ENCODE measurements at places on chromosomes 1 and 21. TPM values are rescaled to one million over a fixed set of nuclear protein-coding genes. Genes with fewer than 3 reads are reported as not detected.
A peak's percentile ranks its signal among the peaks of the same experiment; 100 is the strongest.

KRTAP12-2 gene
- not detected for total RNA-seq

MECR gene
- 30.1 TPM for total RNA-seq

GORAB gene
- total RNA-seq = 7.7 TPM

TEX38 gene
- total RNA-seq = not detected

EYA3 gene
- 29.7 TPM for total RNA-seq

LRRC71 gene
- 1.2 TPM for total RNA-seq

CSDE1 gene
- total RNA-seq = 486 TPM

IFNLR1 gene
- total RNA-seq = not detected

ORC1 gene
- 11.0 TPM for total RNA-seq

FAM131C gene
- total RNA-seq = 0.44 TPM

- H3K4me1 ChIP-seq = peaks cover 71% of the 10 kb centered on the region
- H3K27me3 ChIP-seq = no peaks in the 10 kb centered on the region
- no peak for DNase-seq
- H3K36me3 ChIP-seq = no peaks in the 10 kb centered on the region
- H3K4me3 ChIP-seq = no peak overlapping the region
Measured at GRCh38 chr1:26701995-26702679, 6.3 kb downstream of the ARID1A start.

GRCh38 chr1:107593501-107594209 is 371.3 kb downstream of the VAV3 start:
- H3K4me3 ChIP-seq = no peak overlapping the region
- no peaks in the 10 kb centered on the region for H3K36me3 ChIP-seq
- no peaks in the 10 kb centered on the region for H3K27me3 ChIP-seq
- H3K27ac ChIP-seq = no peak overlapping the region
- H3K4me1 ChIP-seq = no peaks in the 10 kb centered on the region

DNA sequence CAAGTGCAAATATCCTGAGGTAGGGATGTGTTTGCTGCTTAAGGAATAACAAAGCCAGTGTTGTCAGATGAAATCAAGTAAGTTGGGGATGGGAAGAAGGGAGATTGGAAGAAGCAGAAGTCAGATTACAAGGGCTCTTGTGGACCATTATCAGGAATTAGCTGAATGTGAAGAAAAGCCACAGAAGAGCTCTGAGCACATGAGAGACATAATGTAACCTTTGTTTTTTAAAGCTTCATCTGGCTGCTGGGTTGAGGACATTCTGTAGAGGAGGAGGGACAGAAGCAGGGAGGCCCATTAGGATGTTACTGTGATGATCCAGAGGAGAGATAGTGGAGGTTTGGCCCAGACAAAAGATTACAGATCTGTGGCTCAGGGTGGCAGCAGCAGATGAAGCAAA is 111.7 kb downstream of the DUSP10 start:
- H3K27ac ChIP-seq = no peak overlapping the region
- no peaks in the 10 kb centered on the region for H3K36me3 ChIP-seq
- DNase-seq = no peak
- no peaks in the 10 kb centered on the region for H3K27me3 ChIP-seq

- H3K27me3 ChIP-seq = peaks cover 6% of the 10 kb centered on the region
- H3K36me3 ChIP-seq = no peaks in the 10 kb centered on the region
- DNase-seq = no peak
- no peak overlapping the region for H3K27ac ChIP-seq
- H3K4me1 ChIP-seq = peaks cover 11% of the 10 kb centered on the region
Measured at GRCh38 chr1:229035054-229035747, 235.7 kb upstream of the RAB4A start.

DNA sequence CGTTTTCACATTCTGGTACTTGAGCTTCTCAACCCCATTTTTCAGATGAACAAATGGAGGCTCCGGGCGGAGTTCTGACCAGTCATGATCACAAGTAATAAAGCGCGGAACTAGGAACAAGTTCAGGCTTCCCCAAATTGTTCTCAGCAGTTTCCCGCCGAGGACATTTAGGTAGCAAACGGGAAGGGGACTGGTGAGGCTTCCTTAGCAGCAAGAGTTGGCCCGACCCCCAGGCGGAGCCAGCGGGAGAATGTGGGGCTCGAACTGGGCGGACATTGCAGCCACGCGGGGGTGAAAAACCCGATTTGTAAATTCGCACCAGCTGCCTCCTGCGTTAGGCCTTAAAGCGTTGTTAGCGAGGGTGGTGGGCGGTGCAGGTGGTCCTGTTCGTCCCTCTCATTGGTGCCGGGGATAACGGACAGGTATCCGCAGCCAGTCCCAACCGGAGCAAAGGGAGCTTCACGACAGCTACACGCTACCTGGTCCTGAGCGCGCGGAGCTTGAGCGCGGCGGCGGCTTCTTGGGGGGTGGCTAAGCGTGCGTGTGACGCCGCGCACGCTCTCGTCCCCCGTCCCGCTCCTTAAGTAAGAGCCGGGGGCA is 15.3 kb downstream of the SEMA6C start:
- H3K36me3 ChIP-seq = no peaks in the 10 kb centered on the region
- peaks cover 6% of the 10 kb centered on the region for H3K4me1 ChIP-seq
- no peaks in the 10 kb centered on the region for H3K27me3 ChIP-seq
- peak; percentile 81 for DNase-seq
- no peak overlapping the region for H3K4me3 ChIP-seq
- H3K27ac ChIP-seq = no peak overlapping the region

DNA sequence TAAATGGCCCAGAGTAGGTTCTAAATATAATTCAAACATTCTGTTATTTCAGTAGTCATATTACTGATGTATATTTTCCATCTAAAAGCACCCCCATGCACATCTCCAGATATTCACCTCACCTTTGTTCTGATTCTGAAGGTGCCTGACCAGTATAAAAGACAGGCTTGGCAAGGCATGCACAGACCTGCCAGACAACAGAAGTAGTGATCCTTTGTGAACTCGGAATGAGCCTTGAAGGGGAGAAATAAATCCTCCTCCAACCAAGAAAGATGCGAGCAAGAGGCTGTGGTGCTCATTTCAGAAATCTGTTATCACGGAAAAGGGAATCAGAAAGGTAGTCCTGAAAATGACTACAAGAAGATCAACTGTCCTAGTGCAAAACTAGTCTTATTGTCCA is 287.3 kb downstream of the VAV3 start:
- H3K4me3 ChIP-seq = no peak overlapping the region
- H3K27me3 ChIP-seq = no peaks in the 10 kb centered on the region
- H3K36me3 ChIP-seq = no peaks in the 10 kb centered on the region
- no peak overlapping the region for H3K27ac ChIP-seq

GRCh38 chr1:24864370-24864777 is 65.7 kb downstream of the RUNX3 start:
- peak; percentile 67 for DNase-seq
- H3K27ac ChIP-seq = no peak overlapping the region
- H3K27me3 ChIP-seq = no peaks in the 10 kb centered on the region
- no peak overlapping the region for H3K4me3 ChIP-seq
- peaks cover 5% of the 10 kb centered on the region for H3K4me1 ChIP-seq
- no peaks in the 10 kb centered on the region for H3K36me3 ChIP-seq

DNA sequence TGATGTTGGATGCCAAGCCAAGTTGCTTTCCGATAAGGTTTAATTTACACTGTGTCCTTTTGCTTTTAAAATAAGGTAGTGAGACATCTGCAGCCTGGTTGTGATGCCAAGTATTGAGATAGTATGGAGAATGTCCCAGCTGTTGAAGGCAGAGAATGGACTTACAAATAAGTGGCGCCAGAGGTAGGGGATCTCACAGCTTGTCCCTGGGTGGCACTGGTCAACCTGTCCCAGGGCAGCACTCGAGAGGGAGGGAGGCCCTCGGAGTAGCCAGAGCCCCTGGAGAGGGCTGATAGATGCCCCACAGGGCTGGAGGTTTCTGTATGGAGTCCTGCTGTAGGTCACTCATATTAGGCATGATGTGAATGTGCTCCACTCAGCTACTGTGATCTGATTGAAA is 98.5 kb downstream of the GALNT2 start:
- peaks cover 13% of the 10 kb centered on the region for H3K4me1 ChIP-seq
- DNase-seq = no peak
- no peaks in the 10 kb centered on the region for H3K27me3 ChIP-seq
- H3K4me3 ChIP-seq = no peak overlapping the region

DNA sequence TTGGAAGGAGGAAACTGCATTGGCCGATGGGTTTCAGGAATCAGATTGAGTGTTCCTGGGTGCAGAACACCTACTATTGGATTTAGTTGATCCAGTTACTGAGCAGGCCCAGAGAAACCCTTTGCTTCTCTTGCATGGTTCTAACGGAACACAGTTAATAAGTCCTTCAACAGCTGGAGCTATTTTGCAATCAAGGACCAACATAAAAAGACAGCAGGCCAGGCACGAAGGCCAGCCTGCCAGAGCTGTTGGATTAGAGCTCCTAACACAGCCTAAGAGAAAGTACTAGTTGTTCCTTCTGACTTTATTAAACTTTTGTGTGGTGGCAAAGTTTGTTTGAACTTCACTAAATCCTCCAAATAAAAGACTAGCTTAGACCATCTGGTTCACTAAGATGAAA is 148.0 kb upstream of the LMO4 start:
- H3K27ac ChIP-seq = no peak overlapping the region
- no peak for DNase-seq
- no peaks in the 10 kb centered on the region for H3K4me1 ChIP-seq
- no peaks in the 10 kb centered on the region for H3K27me3 ChIP-seq

DNA sequence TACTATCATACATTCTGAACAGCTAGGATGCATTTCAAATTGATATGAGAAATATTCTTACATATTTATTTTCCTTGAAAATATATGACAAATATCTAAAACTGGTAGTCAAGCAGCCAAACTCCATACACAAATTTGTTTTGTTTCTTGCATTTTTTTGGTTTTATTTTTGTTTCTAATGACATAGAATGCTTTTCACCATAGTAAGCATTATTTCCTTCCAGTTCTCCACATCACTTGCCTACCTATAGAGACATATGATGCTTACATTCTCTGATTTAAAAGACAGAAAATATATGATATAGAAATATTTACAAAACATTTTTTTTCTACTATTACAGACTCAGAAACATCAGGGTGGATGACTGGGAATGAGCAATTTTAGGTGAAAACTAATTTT is 726.4 kb upstream of the ADGRL4 start:
- DNase-seq = no peak
- H3K4me3 ChIP-seq = no peak overlapping the region
- H3K36me3 ChIP-seq = no peaks in the 10 kb centered on the region
- no peak overlapping the region for H3K27ac ChIP-seq
- H3K27me3 ChIP-seq = no peaks in the 10 kb centered on the region

DNA sequence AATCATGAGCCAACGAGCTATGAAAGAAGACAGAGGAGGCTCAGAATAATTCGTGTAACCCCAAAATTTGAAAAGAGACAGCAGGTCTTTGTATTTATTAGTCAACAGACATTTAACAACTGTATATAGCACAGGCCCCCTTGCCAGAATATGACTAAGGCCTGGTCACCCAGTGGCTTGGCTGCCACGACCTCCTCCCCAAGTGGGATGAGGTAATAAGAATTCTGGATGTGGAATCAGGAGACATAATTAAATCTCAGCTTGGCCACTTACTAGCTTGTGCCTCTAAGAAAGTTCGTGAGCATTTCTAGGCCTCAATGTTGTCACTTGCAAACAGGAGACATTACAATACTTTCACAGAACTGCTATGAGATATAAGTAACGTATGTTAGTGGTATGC is 134.2 kb upstream of the TNFSF4 start:
- no peak overlapping the region for H3K4me3 ChIP-seq
- H3K27ac ChIP-seq = no peak overlapping the region
- H3K4me1 ChIP-seq = no peaks in the 10 kb centered on the region
- H3K27me3 ChIP-seq = no peaks in the 10 kb centered on the region
- no peaks in the 10 kb centered on the region for H3K36me3 ChIP-seq

DNA sequence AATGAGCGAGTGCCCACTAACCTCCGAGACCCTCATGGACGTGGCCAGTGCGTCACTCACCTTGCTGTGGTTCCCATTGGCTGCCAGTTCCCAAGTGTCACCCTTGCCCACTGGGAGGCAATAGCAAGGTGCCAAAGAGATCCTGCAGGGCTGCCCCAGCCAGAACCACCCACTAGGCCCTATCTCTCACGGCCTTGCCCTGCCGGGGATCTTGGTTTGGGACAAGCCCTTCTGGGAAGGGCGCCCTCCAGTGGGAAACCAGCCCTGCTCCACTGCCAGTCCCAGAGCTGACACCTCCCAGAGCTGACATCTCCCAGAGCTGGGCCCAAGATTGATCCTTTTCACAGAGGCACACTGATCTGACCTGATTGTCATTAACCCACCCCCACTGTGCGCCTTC is 2.1 kb upstream of the SELENON start:
- no peaks in the 10 kb centered on the region for H3K36me3 ChIP-seq
- H3K4me3 ChIP-seq = no peak overlapping the region
- no peak overlapping the region for H3K27ac ChIP-seq

GRCh38 chr1:75908717-75909152 is 23.5 kb downstream of the ASB17 start:
- peak; percentile 60 for DNase-seq
- H3K27me3 ChIP-seq = no peaks in the 10 kb centered on the region
- no peak overlapping the region for H3K4me3 ChIP-seq
- H3K27ac ChIP-seq = no peak overlapping the region
- no peaks in the 10 kb centered on the region for H3K36me3 ChIP-seq

DNA sequence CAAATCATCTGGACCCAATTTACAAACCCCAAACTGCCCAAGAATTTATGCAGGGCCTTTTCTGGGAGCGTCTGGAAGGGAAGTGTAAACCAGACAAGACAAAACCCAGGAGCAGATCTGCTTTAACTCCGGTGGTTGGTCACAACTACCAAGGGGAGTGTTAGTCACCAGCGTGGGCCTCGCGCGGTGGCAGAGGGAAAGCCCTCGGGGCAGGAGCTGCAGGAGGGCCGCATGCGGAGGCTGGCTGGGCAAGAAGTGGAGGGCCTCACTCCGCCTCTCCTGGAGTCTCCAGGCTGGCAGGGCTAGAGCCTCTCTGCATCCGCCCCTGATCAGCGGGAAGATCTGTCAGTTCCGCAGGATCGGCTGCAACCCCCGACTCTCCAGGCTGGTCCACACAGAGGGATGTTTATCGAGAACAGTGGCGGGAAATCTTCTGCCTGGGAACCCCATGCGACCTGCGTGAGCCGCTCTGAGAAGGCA is 2.0 kb downstream of the COL24A1 start:
- H3K36me3 ChIP-seq = no peaks in the 10 kb centered on the region
- H3K4me1 ChIP-seq = peaks cover 12% of the 10 kb centered on the region
- H3K27me3 ChIP-seq = peaks cover 50% of the 10 kb centered on the region
- no peak overlapping the region for H3K27ac ChIP-seq
- H3K4me3 ChIP-seq = no peak overlapping the region

DNA sequence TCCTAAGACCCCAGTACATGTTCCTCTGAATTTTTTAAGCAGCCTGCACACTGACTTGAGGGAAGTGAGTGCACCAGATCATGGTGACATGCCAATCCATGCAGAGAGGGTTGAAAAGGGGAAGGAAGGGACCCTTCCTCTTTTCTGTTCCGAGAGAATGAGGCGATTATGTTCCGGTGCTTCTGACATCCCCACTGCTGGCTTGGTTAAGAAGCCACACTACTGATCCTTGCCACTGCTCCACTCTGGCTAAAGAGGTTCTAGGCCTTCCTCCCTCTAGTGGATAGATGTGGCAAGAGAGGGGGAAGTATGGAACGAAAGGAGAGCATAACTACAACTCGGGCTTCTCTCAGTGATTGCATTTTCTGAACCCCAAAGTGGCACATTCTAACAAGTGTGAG is 1.8 kb upstream of the CYB5R1 start:
- no peaks in the 10 kb centered on the region for H3K36me3 ChIP-seq
- peaks cover 19% of the 10 kb centered on the region for H3K4me1 ChIP-seq
- DNase-seq = peak; percentile 62

Data from endothelial cell of umbilical vein (primary cell).